ENCODE measurements at places on chromosomes 2 and 18. TPM values are rescaled to one million over a fixed set of nuclear protein-coding genes. Genes with fewer than 3 reads are reported as not detected.
A peak's percentile ranks its signal among the peaks of the same experiment; 100 is the strongest.

Gene NEB
- 1.2 TPM for total RNA-seq

Gene TLX2
- total RNA-seq, result not detected

Gene RAB27B
- 4.9 TPM for total RNA-seq

Gene ANKRD62
- total RNA-seq, result not detected

Gene TSGA10
- total RNA-seq, result 5.5 TPM

Gene DNAJC27
- total RNA-seq, result 0.89 TPM

Gene GREB1
- total RNA-seq, result 0.03 TPM

Gene CCL20
- total RNA-seq, result 0.31 TPM

Gene CDH19
- not detected for total RNA-seq

Gene ING5
- total RNA-seq, result 54.7 TPM

Gene NPHP1
- total RNA-seq, result 0.92 TPM

Gene RNF125
- total RNA-seq, result 2.1 TPM

Gene SRSF7
- 133 TPM for total RNA-seq

- no peak for DNase-seq
These were observed 519.1 kb downstream of the RNF144A start for GRCh38 chr2:7436096-7436906.

DNA sequence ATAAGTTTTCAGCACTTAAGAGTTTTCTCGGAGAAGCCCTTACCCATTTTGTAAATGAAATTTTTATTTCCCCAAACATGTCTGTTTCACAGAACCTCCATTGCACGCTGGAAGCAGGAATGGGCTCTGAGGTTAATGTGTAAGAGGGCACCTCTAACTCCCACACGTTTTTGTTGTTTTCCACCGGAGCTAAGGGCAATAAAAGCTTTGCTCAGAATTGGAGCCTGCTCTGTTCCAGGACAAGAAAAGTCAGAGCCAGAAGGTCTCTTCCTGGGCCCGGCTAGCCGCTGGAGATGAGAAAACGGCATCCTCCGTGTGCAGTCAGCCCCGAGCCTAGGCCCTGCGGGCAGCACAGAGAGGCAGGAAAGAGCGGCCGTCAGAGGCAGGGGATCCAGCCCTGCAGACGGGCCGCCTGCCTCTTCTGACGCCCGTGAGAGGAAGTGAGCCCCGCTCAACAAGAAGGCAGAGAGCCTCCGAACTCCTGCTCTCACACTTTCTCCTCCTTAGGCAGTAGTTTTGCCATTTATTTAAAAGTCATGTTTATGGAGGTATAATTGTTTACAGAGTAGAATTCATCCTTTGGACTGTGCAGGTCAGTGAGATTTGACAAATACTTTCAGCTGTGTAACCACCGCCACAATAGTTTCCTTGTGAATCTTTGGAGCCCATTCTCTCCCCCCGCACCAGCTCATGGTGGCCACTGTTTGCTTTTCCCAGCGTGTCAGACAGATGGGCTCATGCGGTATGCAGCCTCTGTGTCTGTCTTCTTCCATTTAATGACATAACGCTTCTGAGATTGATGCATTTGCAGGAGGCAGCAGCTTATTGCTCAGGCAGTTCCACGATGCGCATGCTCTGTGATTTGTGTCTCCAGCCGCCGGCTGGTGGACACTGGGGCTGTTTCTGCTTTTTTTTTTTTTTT lies 117.3 kb downstream of the GALR1 start:
- no peak for DNase-seq

DNA sequence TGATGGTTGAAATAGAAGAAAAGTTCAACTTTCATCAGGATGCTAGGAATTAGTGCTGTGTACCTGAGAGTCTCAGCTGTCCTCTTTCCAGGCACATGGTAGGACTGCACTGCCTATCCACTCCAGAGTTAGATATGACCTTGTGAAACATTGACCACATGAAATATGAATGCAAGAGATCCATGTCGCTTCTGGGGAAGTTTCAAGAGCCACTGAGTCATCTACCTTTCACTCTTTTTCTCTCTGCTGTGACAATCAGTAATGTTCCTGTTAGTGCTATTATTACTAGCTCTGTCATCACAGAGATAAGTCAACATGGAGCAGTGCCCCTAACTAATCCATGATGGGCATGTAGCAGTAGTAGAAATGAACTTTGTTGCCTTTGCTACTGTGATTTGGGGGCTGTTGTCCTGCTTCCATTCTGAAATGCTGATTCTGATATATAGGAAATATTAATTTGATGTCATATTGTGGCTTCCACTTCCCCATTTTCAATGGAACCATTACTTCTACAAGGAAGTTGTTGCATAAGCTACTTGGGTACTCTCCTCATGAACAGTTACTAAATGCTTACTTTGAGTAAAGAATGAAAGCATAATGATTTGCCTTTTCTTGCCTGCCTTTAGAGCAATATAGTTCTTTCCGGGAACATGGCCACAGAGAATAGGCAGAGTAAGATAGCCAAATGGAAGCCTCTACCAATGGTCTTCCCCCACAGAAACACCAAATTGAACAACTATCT lies 192.8 kb upstream of the ZNF521 start:
- DNase-seq, result no peak

DNA sequence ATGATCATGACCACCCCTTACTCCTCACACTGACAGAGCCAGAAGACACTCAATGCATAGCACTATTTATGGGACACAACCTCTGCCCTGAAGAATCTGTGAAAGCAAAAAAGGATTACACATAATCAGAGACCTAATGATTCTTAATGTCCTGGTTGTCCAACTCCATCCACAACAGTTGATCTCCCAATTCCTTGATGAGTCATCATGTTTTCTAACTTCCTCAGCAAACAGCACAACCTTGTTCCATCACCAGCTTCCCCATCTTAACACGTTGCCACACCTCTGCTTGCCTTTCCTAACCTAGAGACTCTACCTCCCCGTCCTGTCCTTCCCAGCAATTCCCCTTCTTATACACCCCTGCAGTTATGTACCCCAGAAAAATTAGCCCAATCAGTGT lies 13.2 kb upstream of the MARCHF4 start:
- DNase-seq, result no peak

- DNase-seq, result no peak
These were observed 1.8 kb downstream of the DPP4 start for GRCh38 chr2:162072181-162072702.

- no peak for DNase-seq
These were observed 164.6 kb downstream of the TPO start for GRCh38 chr2:1577846-1578245.

DNA sequence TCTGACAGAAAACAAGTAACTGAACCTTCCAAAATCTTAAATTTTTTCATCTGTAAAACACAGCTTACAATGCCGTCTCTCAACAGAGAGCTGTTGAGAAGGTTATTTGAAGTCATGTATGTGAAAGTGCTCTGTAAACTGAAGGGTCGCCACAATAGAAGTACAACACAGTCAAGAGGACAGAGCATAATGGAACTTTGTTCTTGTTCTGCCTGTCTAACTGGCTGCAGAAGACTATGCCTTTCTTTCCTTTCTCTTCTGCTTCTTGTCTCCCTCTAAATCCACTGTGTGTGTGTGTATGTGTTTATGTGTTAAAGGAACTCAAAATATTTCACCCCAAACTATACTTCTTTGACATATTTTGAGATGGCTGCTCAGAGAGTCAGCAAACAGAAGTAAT lies 365.8 kb upstream of the RND3 start:
- DNase-seq, result no peak

DNA sequence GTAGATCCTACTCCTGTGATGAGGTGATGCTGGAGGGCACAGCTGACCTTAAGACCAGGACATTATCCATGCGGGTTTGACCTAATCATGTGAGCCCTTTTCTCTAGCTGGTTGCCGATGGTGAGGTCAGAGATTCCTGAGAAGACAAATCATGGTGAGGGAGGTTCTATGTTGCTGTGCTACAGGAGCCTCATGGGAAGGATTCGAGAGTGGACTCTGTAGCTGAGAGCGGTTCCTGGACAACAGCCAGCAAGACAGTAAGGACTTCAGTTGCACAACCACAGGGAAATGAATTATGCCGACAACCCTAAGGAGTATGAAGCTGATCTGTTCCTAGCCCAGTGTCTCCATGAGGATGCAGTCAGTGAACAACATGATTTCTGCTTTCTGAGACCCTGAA lies 80.4 kb downstream of the EPB41L3 start:
- DNase-seq, result no peak

GRCh38 chr2:44053052-44053451 lies 57.3 kb upstream of the LRPPRC start:
- no peak for DNase-seq

- DNase-seq, result no peak
These were observed 262.0 kb downstream of the AFF3 start for GRCh38 chr2:99880148-99880963.

- DNase-seq, result peak; percentile 16
These were observed 220.4 kb downstream of the ZNF516 start for GRCh38 chr18:76274468-76275289.

- no peak for DNase-seq
These were observed 239.5 kb downstream of the L3MBTL4 start for GRCh38 chr18:6174983-6175745.

DNA sequence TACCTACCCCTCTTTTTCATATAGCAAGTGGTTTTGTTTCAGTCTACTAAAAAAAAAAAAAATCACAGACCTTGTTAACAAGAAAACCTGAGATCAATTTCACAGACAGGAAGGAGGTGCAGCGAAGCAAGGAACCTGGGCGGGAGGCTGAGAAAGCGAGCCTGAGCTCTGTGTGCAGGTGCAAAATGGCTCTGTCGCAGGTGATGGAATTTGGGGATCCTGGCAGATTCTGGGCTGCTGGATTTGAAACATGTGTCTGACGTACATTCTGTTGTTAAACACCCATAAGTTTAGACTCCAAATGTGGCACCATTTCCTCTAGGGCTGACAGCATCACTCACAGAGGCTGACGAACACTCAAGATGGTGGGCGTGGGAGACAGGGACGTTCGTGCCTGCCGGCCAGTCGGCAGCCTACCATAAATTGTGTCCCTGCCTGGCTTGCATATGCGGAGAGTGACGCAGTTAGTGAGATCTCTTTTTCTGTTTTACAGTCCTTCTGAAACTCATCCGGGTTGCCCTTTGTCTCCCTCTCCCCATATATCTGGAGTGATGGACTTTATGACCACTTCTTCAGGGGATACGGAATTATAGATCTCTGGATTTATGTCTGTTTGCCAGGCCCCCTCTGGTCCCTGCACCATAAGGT lies 8.8 kb upstream of the DDX1 start:
- DNase-seq, result no peak

GRCh38 chr2:81324046-81324445 lies 1019.5 kb upstream of the LRRTM1 start:
- DNase-seq, result peak; percentile 37

DNA sequence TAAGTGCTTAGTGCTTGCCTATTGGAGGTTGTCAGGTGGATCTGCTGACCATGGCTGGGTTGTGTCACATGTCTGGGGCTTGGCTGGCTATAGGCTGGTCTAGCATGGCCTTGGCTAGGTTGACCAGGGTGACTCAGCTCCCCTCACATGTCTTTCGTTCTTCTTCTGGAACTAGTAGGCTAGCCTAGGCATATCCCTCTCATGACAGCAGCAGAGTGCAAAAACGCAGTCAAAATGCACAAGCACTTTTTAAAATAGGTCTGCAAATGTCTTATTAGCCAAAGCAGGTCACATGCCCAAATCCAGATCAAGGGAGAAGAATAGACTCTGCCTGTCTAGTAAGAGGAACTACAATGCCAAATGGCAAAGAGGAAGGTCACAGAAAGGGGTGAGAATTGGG lies 179.7 kb upstream of the ACVR2A start:
- DNase-seq, result no peak

GRCh38 chr2:149616681-149617456 lies 29.3 kb upstream of the MMADHC start:
- DNase-seq, result no peak

GRCh38 chr2:97798416-97798815 lies 85.0 kb downstream of the ZAP70 start:
- DNase-seq, result no peak

DNA sequence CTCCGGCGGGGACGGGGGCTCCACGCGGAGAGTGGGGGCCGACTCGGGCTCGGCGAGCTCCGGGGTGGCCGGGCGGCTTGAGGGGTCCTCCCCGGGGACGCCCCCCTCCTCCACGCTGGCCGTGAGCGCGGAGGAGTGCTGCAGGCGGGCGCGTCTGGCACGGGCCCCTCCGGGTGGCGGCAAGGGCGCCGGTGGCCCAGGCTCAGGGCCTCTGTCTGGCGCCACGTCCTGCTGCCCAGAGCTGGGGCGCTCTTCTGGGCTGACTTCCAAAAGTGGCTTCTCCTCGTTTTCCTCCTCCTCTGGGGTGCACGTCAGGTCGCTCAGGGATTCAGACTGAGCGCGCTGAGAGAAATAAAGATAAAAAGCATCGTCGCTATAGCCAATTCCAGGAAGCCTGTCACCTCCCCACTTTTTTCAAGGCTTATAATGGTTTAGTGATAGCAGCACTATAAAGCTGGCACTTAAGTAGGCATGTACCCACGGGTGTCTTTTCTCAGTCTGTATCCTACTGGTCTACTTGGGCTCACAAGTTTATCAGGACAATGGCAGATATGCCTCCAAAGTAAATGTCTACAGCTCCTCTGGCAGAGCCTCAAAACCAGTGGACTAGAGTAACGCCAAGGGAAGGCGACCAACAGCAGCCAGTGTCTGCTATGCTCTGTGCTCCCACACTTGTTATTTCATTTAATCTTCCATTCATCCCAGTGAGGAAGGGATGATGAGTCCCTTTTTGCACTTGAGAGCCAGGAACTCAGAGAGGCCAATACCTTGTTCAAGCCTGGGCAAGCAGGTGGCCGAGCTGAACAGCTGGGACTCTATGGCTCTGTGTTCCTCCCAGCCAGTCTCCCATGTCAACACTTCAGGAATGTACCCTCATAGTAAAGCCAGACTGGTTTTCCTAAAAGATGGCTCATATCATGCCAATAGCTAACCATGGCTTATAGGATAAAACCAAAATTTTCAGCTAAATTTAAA lies 92.6 kb upstream of the MGAT4A start:
- no peak for DNase-seq

- peak; percentile 11 for DNase-seq
These were observed 114.4 kb upstream of the DTNA start for GRCh38 chr18:34595690-34596089.
